ACHN (cell line): ENCODE measurements at places on chromosomes 16 and 17.
A peak's percentile ranks its signal among the peaks of the same experiment; 100 is the strongest.

DNA sequence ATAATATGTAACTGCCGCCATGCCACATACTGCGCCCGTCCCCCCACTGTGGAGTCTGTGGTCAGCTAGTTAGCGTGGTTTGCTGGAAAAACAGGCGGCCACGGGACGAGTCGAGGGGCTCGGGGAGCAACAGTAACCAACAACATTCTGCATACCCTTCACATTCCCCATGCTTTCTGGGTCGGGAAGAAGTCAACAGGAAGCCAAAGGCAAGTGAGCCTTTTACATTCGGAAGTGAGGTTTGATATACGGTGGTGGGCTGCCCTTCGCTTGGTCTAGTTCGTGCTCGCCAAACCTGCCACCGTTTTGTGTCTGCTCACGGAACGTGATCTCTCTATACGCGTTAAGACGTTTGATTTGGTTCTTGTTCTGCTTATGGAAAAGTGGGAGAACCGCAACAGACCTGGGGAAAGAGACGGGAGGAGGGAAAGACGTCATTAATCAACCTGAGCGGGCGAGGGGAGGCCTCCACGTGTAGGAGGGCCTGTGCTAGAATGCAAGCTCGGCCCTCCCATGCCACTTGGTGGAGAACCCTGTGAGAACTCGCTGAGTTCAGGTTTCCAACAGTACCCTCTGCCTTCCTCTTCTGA lies 28.9 kb upstream of the CFAP20 start:
- no peak for DNase-seq

DNA sequence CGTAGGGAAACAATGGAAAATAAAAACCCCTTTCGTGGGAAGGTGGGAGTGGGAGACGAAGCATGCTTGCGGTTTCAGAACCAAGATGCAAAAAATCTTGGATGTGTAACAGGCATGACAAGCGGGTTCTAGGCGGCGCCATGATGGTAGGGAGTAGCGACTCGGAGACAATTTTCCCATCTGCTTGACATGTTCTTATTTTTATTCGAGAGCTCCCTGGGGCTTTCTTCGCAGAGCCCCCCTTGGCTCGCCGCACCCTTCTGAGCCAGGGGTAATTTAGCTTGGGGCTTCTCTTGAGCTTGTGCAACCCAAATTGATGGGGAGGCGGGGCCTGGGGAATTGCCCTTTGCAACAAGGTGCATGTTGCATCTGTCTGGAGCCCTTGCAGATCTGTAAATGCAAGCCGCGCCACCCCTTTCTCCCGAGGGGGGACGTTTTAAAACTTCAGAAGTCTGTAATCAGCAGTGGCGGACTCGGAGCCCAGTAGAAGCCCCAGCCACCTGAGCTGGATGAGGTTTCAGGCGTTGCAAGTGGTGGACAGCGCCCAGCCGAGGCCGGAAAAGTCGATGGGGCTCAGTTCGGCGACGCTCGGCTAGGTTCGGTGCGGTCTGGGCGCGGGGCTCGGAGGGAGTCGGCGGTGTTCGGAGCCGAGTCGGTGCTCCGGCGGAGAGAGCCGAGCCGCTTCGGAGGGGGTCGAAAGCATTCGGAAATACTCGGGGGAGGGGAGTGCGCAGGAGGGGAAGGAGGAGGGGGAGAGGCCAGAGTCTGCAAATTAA lies 2.9 kb downstream of the GNAO1 start:
- DNase-seq: peak; percentile 59

GRCh38 chr17:27585153-27585681 lies 45.8 kb upstream of the LGALS9 start:
- DNase-seq: no peak

DNA sequence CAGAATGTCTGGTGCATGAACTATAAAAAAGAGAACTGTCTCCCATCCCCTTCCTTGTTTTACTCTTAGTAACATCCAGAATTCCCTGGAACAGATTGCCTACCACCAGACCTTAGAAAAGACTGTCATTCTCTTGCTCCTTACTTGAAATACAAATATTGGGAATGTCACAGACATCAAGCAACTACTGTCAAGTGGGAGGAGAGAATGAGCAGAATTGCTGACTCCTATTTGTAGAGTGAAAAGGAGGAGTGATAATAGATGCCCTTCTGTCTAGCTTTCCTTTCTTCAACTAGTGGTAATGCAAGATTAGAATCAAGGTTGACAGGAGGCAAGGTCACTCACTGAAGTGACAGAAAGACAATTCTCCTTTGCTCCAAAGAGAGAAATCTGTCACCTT lies 23.9 kb upstream of the NOL11 start:
- no peak for DNase-seq

GRCh38 chr17:12209632-12210191 lies 189.0 kb downstream of the MAP2K4 start:
- DNase-seq: no peak

DNA sequence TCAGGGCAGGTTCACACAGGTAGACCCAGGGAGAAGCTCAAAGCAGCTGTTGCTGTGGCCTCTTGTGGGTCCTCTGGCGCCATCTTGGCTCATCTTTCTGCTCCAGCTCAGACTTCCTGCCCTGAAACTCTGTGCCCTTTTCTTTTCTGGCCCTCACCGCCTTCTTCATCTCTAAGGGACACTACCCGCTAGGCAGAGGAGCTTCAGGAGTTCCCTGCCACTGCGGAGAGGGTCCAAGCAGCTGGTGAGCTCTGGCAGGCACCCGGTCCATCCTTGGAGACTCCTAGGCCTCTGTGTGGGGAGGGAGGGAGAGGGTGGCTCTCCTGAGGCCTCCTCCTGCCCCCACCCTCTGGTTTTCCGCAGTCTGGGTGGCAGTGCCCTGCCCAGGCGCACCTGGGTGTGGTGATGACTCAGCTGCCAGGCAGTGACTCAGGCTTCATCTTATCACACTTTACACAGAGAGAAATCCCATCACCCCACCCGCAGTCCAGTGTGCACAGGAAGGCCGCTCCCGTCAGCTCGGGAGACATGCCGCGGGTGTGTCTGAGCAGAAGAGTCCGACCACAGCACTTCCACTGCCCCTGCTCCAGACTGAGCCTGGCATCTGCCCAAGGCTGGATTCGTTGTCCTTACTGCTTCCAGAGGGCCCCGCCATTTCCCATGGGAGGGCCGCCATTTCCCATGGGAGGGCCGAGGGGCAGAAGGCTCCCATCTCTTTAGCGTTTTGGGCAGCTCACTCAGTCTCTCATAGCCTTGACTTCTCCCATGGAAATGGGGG lies 7.3 kb downstream of the NT5C start:
- peak; percentile 99 for DNase-seq

- no peak for DNase-seq
Observed at GRCh38 chr16:48590476-48590875, 19.5 kb downstream of the N4BP1 start.

GRCh38 chr16:84893849-84894599 lies 74.2 kb downstream of the CRISPLD2 start:
- DNase-seq: no peak

GRCh38 chr16:8963010-8963820 lies 491 bp downstream of the USP7 start:
- peak; percentile 22 for DNase-seq

- DNase-seq: no peak
Observed at GRCh38 chr16:79765901-79766394, 165.4 kb upstream of the MAF start.

- no peak for DNase-seq
Observed at GRCh38 chr16:53904533-53904932, 200.6 kb downstream of the FTO start.

DNA sequence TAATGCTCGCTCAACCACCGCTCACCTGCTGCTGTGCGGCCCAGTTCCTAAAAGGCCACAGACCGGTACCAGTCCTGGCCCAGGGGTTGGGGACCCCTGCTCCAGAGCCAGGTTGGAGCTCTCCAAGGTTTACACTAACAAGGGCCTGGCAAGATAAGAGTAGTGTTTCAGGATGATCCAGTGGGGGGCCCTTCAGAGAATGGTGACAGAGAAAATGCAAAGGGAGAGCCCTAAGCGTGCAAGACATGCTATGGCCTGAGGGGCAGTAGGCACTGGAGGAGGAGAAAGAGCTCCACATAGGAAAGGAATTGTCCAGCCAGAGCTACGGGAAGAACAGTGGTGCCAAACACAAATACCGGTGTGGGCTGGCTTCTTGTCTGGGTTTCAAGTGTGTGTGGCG lies 233.4 kb downstream of the STX8 start:
- no peak for DNase-seq

GRCh38 chr16:82899731-82900450 lies 273.1 kb downstream of the CDH13 start:
- no peak for DNase-seq

GRCh38 chr17:74431568-74432423 lies at the start of gene GPRC5C:
Gene GPRC5C, plus strand, starts transcription at chr17:74432088. Its CDS starts 7,689 bp downstream, at chr17:74439777.
- peak; percentile 70 for DNase-seq

- DNase-seq: no peak
Observed at GRCh38 chr17:65017207-65017774, 39.2 kb downstream of the GNA13 start.

GRCh38 chr17:41959030-41959335 lies 7.6 kb upstream of the CNP start:
- DNase-seq: no peak

DNA sequence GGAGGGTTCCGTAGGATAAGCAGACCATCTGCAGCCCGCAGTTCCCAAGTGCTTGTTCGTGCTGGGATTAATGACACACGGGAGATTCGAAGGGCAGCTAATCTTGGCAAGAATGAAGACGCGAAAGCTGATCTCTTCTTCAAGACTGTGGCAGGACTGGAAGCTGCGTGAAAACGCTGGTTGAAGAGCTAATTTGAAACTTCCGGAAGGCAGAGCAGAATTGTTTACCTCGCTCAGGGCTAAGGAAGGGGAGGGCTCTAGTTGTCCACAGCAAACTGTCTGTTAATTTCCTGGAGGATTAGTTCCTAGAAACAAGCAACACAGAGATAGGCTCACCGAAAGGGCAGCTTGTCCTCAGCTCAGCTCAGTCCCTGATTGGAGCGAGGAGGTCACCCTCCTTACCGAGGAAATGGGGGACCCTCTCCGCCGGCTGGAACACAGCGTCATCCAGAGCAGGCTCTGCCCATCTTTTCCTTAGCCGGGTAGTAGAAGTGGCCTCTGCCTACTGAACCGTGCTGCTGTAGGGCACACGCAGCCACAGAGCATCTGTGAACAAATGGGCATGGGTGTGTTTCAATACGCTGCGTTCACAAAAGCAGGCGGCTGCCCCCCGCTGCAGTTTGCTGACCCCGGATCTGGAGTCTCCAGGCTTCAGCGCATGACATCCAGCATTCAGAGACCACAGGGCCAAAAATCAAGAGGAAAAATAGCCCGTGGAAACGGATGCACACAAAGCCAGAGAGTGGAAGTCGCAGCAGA lies 16.7 kb upstream of the BAIAP2 start:
- no peak for DNase-seq

- DNase-seq: no peak
Observed at GRCh38 chr17:46013502-46014165, 14.6 kb downstream of the STH start.

GRCh38 chr17:17498606-17499301 lies 2.6 kb upstream of the RASD1 start:
- DNase-seq: no peak

GRCh38 chr17:21495281-21495680 lies 119.1 kb downstream of the KCNJ12 start:
- no peak for DNase-seq

- DNase-seq: no peak
Observed at GRCh38 chr16:47084198-47084597, 59.5 kb downstream of the NETO2 start.
